Panc1 (cell line): ENCODE measurements at places on chromosomes 3 and 15.
A peak's percentile ranks its signal among the peaks of the same experiment; 100 is the strongest.

DNA sequence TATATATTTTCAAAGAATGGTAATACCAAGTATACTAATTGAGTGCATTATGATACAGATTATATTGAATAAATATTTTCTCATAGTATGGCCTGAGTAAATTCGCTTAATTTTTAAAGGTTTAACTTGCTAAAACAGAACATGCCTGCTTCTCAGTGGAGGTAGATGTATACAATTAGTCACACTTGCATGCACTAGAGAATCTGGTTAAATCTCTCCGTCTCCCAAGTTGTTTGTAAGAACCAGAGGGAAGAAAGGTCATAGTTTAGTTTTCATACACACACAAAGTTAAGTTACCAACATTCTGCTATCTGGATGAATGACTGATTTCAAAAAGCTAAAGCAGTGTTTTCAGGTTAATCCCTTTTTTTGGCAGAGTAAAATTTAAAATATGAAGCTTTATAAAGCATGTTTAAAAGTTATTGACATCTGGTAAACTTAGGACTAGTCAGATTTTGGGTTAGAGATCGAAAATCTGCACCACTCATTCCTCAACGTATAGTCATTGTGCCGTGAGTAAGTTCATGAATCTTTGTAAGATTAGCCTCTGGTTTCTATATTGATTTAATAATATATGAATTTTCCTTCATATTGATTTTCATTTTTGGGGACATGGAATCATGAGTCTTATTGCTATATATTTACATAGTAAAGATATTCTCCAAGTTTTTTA is 117.6 kb upstream of the SAMMSON start:
- DNase-seq = no peak

GRCh38 chr15:90058775-90059174 is 43.5 kb downstream of the IDH2 start:
- DNase-seq = no peak

DNA sequence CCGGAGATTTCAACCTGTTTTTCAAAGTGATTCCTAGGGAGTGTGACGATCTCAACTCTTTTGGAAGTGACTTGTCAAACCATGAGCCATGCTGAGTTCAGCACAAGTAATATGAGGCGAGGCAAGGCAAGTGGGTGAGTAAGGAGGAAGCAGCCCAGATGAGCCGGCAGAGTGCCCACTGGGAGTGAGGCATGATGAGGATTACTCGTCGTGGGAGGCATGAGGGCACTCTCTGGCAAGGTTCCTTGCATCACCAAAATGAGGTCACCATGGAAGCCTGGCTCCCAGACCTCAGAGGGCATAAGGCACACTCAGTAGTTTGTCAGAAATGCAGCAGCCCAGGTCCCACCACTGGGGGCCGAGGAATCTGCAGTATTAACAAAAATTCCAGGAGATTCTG is 636.1 kb downstream of the MAGI1 start:
- peak; percentile 50 for DNase-seq

GRCh38 chr3:196423044-196423781 is 9.0 kb downstream of the UBXN7 start:
- DNase-seq = no peak

DNA sequence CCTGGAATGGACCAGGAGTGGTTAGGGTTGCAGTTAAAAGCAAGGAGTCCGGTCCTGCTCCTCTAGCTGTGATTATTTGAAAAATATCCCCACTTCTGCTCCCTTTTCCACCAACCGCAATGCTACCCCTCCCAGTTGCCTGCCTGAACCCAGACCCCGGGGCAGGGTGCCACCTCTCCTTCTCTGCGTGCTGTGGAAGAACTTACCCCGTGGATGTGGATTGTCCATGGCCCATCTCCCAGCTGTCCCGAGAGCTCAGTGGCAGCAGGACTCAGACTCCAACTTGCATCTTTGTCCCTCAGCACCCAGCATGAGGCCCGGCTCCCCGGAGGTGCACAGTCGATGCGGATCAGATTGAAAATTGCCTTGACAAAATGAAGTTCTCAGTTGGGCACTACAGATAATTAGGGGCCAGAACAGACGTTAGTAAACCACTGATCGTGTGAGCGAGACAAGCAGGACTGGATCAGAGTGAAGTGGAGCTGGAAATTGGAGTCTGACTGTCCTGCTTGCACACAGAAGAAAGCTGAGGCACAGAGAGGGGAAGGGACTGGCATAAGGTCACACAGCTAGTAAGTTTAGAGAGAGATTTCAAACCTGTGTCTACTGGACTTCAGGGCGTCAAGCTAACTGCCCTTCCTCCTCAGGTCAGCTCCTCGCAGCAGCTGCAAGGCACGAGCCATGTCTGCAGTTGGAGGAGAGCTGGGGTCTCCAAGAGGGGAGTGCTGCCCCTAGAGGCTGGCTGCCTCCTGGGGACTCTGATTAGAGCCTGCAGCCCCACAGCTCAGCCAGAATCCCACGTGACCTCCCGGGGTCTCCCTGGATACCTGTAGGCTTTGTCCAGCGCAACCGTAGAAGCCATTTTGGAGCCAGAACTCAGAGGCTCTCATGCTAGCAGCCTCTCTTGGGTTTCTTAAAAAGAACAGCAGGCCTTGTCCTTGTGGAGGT is 14.7 kb downstream of the SLC6A1 start:
- DNase-seq = no peak

GRCh38 chr3:120560304-120561250 is 35.6 kb upstream of the NDUFB4 start:
- DNase-seq = no peak

DNA sequence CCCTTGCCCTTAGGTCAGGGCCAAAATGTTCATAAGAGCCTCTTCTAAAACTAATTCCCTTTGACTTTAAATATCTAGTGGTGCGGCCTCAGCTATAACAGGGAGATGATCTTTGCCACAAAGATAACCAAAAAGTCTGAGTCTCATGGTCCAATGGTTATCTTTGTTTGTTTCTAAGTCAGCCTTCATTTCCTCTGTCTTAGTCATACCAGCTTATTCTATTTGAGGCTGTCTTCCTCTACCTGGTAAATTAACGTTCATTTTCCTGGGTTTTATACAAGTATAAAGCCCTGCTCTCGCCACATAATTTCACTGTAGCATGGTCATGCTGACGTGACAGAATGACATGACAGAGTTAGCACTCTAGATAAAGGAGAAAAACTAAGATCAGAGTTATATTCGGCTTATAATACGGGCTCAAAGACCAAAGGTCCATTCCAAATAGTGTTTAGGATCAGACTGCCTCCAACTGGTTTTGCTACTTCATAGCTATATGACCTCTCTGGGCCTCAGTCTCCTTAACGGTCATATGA is 18.4 kb downstream of the ZNF860 start:
- DNase-seq = no peak

GRCh38 chr3:149460117-149460516 is 14.4 kb upstream of the TM4SF4 start:
- no peak for DNase-seq

DNA sequence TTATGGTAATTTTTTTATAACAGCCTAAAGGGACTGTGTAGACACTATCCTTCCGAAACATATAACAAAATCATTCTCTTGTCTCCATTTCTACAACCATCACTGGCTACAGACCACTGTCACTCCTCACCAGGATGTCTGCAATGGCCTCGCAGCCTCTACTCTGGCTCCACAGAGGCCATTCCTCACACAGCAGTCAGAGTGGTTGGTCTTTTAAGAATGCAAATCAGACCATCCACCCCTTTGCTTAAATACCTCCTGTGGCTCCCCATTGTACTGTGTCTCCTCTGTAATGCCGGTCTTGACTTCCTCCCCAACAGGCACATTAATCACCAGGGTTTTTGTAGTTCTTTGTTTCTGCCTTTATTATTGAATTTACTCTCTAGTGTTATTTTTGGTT is 344.8 kb downstream of the ERC2 start:
- no peak for DNase-seq

- DNase-seq = no peak
Observed at GRCh38 chr3:114378760-114379159, 84.9 kb downstream of the TIGIT start.

DNA sequence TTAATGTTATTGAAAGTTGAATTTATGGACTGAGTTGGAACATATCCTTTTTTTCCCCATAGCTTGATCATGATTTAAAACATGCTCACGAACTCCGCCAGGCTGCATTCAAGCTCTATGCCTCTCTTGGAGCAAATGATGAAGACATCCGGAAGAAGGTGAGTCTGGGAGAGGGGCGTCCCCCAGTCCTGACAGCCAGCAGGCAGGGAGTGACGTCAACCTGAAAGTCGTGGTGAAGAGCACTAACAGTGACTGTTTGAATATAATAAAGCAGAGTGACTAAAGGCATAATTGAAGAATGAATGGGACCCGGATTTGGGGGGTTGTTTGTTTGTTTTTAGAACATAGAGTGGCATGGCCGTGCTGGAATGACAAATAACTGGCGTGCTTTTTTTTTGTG is 57.9 kb downstream of the ARMC8 start:
- DNase-seq = no peak

DNA sequence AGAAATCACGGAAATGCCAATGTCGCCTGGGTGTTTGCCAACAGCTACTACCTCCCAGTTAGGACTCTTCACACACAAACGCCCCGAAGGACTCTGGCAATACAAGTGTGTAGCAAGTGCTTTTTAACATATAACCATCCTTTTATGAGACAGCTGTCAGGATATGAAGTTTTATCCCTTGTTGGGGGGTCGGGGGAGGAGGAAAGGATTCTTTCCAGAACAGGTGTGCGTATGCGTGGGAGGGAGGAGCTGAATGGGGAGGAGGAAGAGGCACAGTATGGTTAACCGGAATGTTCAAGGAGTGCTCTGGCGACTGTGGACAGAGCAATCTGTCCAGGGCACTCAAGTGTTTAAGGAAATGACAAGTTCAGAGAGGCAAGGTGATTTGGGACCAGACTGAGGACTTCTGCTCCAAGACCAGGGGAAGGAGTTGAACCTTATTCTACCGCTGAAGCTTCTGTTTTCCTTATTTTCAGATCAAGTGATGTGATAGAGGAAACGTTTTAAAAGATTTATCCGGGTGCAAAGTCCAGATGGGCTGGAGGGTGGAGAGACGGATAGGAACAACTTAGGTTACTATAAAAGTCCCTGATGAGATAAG is 1.3 kb downstream of the TSPAN3 start:
- DNase-seq = no peak
